ENCODE measurements at places on chromosomes 7 and 10.

DNA sequence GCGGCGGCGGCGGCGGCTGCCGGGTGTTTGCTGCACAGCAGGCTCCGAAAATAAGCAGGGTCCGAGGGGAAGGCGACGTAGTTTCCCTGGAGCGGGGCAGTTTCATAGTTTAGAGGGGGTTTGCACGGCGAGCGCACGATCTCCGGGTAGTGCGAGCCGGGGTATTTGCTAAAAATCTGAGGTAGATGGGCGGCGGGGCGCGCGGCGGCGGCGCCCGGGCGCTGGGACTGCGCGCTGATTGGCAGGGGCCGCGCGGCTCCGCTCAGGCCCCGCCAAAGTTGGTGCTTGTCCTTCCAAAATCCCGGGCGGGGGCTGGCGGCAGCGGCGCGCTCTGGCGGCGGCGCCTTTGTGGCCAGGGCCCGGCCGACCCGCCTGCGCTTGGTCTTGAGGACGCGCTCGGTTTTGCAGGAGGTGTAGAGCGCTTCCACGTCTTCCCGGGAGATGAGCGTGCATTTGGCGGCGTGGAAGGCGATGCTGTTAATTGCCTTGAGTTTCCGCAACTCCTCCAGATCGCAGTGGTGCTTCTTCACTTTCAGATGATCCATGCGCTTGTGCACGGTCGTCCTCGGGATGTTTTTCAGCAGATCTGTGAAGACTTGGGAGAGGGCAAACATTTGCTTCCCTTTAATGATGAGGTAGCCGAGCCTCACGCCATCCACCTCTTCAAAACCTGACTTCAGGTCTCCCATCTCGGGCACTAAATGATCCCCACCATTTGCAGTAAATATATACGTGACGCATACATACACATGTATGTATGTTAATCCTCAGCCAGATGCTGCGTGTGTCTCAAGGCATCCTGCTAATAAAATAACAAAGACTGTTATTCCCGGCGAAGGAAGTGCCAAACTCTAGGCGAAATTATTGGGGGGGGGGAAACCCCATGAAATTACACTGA is 8.1 kb downstream of the SKIDA1 start:
- no peak for DNase-seq

DNA sequence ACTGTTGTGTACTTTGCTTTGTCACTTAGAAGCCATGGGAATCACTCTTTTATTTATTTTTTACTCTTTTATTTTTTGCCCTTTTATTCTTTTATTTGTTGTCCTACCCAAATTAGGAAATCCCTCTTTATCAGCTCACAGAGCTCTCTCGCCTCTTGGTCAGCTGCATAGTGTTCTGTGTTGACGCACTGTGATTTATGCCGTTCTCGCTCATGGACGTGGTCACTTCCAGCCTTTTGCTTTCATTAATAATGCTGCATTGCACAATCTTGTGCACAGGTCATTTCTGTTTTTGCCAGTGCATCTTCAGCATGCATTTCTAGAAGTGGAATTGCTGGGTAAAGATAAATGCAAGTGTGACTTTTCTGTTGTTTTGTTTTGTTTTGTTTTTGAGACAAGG is 42.3 kb downstream of the FBH1 start:
- no peak for DNase-seq

- DNase-seq = peak; percentile 73
These were observed 22.4 kb downstream of the MTURN start for GRCh38 chr7:30157204-30157603.

DNA sequence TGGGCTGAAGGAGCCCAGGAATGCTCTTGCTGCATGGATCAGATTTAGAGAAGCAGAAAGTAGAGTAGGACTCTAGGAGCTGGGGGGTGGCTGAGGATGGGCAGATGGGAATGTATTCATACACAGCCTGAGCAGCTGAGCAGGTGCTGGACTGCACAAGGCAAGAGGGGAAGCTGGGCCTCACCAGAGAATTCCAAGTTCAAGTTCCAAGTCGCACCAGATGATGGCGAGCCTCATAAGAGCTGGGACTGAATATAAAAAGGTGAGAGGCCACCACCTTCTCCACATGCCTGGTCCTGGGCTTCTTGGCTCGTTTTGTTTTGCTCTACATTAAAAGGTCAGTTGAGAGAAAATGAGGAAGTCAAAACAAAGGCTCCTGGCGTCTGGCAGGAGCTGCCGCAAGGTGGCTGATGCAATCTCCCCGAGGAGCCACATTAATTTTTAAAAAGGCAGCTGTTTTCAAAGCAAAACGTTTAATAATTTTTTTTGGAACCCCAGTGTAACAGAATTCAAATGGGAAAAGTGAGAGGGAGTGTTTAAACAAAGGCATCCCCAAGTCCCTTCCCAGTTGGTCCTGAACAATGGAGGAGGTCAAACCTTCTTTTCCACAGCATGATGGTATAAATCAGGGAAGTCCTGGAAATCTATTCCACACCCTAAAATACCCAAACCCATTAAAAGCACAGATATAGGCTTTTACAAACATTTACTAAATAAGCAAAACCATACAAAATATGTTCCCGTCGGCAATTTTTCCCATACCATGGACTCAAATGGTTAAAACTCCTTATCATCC is 9.5 kb downstream of the CYREN start:
- no peak for DNase-seq

DNA sequence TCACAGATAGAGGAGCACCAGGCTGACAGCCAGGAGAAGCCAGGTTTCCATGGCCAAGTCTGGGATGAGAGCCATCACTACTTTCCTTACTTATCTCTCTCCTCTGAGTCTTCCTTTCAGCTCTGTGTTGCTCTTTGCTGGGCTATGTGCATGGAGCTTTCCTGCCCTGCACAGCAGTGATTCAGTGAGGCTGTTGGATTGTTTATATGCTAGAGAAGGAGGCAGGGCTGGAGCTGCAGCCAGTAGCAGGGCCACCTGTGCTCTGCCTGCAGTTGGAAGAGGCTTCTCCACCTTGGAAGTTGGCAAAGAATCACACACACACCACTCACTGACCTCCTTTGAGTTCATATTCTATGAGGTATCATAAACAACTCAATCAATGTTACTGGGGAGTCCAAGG is at the start of gene CYP3A4:
Gene CYP3A4, minus strand, starts transcription at position 178 of the 400 bp plus-strand sequence. Its CDS starts 103 bp downstream, at position 75.
- no peak for DNase-seq

GRCh38 chr7:4056552-4057288 is 625.4 kb upstream of the FOXK1 start:
- no peak for DNase-seq

DNA sequence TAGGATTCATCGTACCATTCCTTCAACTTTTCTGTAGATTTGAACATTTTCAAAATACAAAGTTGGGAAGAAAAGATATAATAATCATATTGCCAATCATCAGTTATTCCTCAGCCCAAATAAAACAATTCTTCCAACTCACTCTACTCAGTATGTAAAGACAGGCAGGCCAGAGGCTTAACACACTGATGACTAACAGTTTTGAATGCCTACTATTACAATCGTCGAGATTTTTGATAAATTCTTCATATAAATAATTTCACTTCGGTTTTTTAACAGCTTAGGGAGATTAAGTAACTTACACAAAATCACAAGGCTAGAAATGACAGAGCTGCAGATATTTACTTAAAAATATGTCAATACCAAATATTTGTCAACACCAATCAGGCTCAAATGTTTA is 17.6 kb downstream of the CYTH3 start:
- DNase-seq = no peak

DNA sequence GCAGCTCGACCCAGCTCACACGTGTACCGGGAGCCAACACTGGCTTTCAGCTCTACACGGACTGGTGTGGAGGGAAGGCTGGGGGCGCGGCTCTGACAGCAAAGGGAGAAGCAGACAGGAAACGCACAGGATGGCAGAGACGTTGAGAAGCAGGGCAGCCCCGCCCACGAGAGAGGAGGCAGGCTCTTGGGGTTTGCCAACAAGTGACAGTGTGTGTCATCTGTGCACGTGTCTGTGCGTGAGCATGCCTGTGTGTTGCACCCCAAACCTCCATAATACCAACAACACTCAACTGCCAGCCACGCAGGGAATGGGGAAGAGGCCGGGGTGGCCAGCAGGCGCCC is 64.4 kb upstream of the PDGFA start:
- peak; percentile 79 for DNase-seq

- DNase-seq = no peak
These were observed 4.1 kb downstream of the PRSS2 start for GRCh38 chr7:142774826-142775225.
